ENCODE measurements at places on chromosomes 3 and 15. TPM values are rescaled to one million over a fixed set of nuclear protein-coding genes. Genes with fewer than 3 reads are reported as not detected.

Gene TM4SF18
- total RNA-seq: 1.3 TPM

Gene PDIA3
- 180 TPM for total RNA-seq

Gene CFAP91
- 0.98 TPM for total RNA-seq

Gene FBXW12
- 0.27 TPM for total RNA-seq

Gene ANKRD28
- 117 TPM for total RNA-seq

Gene CYP1A2
- total RNA-seq: not detected

Gene GCHFR
- 0.82 TPM for total RNA-seq

Gene SLC9A9
- total RNA-seq: 32.8 TPM

Gene TRIM42
- not detected for total RNA-seq

Gene POU1F1
- total RNA-seq: not detected

Gene AP4E1
- 12.2 TPM for total RNA-seq

Gene MESP2
- total RNA-seq: 2.9 TPM

Gene A4GNT
- total RNA-seq: not detected

All from fibroblast of the aortic adventitia (primary cell).